Hindlimb muscle (tissue), 1 donor: ENCODE measurements at places on chromosomes 13 and 19. TPM values are rescaled to one million over a fixed set of nuclear protein-coding genes. Genes with fewer than 3 reads are reported as not detected.
A peak's percentile ranks its signal among the peaks of the same experiment; 100 is the strongest.

GRCh38 chr13:32495841-32496240 lies 42.8 kb downstream of the N4BP2L2 start:
- no peak for DNase-seq

IRGC gene
- polyA plus RNA-seq, result not detected

GADD45GIP1 gene
- polyA plus RNA-seq, result 48.4 TPM

SPIB gene
- 1.3 TPM for polyA plus RNA-seq

DNA sequence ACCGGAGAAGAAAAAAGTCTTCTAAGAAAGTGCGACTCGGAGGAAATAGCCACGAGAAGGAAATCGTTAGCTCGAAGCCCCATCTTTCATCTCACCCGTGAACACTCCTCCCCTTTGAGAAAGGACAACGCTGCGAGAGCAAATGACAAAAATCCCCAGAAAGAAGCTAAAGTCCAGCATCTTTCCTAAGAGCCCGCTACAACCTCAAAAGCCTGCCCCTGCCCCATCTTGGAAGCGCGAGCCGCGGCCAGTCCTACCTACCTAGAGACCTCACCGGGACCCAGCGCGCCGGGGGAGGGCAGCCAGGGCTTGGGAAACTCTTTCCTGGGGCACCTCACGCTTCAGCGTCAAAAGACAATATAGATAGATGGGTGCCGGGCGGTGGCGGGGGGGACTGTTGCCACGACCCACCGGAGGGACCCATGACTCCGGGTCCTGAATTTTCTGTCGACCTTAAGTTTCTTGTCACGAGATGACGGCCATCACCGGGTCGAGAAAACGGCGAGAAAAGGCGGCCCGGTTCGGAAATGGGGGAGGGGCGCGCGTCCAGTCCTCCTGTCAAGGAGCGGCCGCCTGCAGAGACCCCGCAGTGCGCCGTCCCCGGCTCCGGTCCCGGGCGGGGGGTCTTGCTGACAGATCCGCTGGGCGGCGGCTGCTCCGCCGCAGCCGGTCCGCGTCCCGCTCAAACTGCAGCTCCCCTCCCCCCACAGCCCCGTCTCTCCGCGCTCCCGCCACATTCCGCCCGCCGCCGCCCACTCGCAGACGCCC lies 65.9 kb downstream of the KCNRG start:
- DNase-seq, result peak; percentile 60

PAF1 gene
- 38.6 TPM for polyA plus RNA-seq

DNA sequence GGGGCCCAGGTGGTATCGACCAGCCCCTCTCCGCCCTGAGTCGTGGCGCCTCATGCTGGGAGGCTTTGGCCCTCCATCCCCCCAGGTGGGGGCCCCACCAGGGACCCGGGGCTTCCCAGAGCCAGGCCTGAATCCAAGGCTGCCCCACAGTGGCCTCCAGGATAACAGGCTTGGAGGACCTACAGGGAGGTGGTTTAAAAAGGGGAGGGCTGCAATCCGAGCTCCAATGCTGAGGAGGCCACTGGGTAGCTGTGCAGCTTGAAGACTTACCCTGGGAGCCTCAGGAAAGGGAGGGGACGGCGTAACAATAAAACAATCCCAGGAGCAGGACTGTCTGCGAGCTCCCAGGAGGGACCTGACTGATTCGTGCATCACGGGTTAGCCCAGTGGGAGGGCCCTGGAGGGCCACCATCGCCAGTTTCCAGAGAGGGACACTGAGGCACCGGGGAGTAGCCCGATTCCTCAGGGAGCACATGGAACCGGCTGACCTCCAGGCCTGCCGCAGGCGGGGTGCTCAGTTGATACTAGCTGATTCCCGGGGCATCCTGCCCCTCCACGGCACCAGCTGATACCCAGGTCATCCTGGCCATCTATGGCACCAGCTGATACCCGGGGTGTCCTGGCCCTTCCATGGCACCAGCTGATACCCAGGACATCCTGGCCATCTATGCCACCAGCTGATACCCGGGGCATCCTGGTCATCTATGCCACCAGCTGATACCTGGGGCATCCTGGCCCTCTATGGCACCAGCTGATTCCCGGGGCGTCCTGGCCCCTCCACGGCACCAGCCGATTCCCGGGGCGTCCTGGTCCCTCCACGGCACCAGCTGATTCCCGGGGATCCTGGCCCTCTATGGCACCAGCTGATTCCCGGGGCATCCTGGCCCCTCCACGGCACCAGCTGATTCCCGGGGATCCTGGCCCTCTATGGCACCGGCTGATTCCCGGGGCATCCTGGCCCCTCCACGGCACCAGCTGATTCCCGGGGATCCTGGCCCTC lies 3.7 kb upstream of the C2CD4C start:
- no peak for DNase-seq

DNA sequence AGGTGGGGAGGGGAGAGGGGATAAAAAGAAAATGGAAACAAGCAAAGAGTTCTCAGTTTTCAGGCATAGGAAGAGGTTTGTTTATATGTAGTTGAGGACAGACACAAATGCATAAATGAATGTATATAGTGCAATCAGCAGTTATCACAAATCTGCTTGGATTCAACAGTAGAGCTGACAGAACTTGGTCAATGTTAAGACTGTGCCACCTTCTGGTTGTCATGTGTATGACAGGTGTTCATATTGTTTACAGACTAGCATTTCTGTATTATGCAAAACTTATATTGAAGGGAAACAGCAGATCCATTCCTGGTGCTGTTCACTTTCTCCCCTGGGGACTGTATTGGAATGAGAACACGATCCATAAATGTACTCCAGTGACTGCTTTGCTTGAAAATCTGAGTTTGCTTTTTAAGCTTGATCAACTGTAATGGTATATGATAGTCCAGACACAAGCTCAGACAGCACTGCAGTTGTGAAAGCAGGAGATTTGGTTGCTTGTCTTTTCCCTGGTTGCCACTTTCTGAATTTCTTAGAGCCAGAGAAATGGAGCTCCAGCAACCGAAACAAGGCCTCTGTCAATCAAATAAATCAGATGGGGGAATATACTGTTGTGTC lies 319.5 kb upstream of the OBI1 start:
- DNase-seq, result peak; percentile 49

DNA sequence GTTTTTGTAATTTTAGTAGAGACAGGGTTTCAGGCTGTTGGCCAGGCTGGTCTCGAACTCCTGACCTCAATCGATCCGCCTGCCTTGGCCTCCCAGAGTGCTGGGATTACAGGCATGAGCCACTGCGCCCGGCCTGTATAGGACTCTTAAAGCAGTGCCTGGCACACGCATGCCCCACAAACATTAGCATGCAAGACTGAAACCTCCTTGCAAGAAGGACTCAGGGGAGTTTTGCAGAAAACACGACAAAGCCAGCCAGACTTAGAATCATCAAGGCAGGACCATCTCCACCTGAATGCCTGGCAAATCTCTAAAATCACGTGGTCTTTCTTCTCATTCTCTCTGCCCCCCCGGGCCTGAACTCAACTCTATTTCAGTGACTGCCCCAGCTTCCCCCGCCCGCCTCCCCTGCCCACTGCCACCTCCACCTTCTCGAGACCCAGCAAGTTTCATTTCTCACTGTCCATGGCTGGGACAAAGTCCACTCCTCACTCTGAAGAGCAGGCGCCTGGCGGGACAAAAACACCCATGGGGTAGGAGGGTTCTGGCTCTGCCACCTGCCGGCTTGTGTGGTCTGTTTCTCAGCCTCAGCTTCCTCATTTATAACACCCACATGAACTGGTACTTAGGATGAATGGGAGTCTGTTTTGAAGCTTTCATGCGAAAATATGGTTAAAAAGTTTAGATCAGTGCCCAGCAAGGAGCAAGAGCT lies 2.4 kb downstream of the TICAM1 start:
- no peak for DNase-seq

OXGR1 gene
- polyA plus RNA-seq, result 0.09 TPM

C13orf42 gene
- polyA plus RNA-seq, result 0.06 TPM

DNA sequence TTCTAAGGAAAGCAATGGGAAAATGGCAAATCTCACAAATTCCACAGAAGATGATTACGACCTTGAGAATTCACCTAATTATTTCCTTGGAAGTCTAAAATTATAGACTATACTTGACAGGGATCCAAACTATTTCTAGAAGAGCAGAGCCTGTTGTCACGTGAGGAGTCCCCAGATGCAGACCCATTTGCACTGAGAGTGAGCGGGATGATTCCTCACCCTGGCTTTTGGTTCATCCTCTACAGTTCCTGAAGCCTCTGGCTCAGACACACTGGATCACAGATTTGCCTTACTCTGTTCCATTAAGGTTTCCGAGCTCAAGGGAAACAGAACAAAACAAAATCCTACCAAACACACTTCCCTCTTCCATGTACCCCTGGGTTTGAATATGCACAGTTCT lies 23.0 kb upstream of the CYSLTR2 start:
- peak; percentile 30 for DNase-seq

ERFL gene
- 0.22 TPM for polyA plus RNA-seq
